Activated naive CD4-positive, alpha-beta T cell (primary cell): ENCODE measurements at places on chromosomes 2 and 18.

DNA sequence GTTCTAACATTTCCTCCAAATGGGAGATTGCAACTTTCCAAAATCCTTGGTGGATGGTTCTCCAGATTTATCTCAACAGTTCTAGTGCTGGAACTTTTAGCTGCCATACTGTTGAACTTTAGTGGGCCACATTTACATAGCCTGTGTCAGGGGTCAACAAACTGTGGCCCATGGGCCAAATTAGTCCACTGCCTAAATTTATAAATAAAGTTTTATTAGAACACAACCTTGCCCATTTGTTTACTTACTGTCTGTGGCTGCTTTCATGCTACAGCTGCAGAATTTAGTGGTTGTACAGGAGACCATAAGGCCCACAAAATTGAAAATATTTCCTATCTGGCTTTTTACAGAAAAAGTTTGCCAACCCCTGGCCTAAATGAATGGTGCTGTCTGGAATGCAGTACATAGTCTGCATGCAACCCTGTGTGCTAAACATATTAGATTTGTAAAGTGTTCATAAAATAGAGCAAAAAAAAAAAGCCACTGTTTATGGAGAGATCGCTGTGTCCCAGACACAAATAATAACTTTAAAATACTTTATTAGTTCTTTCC, 30.3 kb downstream of the MGAT5 start:
- no peak for DNase-seq

GRCh38 chr2:235647264-235647663, 153.4 kb downstream of the AGAP1 start:
- no peak for DNase-seq

DNA sequence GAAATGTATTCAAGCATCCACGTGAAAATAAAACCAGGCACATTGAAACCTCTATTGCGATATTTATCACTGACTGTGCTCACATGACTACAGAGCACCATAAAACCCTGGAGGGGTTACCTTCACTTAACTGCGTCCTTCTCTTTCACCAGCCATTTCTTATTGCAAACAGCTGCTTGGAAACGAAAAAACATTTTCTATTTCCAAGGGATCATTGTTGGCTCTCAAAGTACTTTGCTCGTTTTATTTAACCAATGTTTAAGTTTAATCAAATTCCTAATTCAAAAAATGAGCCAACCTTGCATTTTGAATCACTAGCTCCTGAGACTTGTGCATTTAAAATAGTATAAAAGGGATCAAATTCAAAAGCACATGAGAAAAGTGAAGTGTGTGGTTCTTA, 134.4 kb downstream of the OSR1 start:
- DNase-seq = no peak

DNA sequence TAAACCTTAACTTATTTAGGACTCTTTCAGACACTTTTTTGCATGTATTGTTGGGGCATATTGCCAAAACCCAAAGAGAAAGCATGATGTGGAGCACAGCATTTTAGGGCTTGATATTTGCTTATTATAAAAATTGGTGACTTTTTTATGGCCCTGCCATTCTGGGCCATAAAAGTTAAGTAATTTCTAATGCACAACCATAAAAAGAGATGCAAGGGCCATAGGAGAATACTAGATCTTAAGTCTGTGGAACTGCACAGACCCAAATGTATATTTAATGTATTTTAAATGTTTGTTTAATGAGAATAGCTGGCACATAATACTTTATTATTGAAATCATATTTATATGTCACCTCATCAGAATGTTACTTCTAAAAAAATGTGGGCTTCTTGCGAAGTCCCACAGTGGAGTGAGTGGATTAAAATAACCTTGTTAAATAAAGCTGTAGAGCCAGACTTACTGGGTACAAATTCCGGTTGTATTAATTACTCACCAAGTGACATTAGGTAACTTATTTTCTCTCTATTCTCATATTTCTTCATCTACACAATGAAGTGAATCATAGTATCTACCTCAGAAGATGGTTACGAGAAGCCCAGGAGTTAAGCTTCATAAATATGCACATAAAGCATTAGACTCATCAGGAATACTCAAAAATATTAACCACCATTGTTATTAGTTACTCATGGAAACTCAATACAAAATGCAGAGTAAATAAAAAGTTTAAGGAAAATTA, 52.2 kb downstream of the HNMT start:
- no peak for DNase-seq

- DNase-seq = no peak
Measured at GRCh38 chr2:58740426-58740825, 499.3 kb upstream of the FANCL start.

GRCh38 chr2:47008381-47009252, 93.0 kb upstream of the MCFD2 start:
- DNase-seq = no peak

GRCh38 chr2:175203621-175204496, 22.3 kb upstream of the ATP5MC3 start:
- peak; percentile 19 for DNase-seq

- DNase-seq = no peak
Measured at GRCh38 chr2:39730685-39731302, 48.3 kb downstream of the THUMPD2 start.

DNA sequence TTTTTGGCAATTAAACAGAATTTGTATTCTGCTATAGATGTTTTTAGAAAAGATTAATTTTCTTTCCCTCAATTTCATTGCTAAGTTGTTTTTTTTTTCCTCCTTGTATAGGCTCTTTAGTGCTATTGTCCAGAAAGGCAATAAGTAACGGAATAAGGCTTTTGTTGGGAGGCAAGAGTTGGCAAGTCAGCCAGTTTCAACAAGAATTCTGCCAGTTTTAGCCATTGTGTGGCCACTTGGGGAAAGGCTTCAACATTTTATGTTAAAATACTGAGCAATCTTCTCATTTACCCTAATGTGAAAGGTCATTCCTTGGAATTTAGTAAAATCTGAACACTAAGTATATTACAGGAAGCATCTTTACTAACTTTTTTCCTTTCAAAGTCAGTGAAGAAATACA, 9.6 kb downstream of the CALCRL start:
- no peak for DNase-seq

DNA sequence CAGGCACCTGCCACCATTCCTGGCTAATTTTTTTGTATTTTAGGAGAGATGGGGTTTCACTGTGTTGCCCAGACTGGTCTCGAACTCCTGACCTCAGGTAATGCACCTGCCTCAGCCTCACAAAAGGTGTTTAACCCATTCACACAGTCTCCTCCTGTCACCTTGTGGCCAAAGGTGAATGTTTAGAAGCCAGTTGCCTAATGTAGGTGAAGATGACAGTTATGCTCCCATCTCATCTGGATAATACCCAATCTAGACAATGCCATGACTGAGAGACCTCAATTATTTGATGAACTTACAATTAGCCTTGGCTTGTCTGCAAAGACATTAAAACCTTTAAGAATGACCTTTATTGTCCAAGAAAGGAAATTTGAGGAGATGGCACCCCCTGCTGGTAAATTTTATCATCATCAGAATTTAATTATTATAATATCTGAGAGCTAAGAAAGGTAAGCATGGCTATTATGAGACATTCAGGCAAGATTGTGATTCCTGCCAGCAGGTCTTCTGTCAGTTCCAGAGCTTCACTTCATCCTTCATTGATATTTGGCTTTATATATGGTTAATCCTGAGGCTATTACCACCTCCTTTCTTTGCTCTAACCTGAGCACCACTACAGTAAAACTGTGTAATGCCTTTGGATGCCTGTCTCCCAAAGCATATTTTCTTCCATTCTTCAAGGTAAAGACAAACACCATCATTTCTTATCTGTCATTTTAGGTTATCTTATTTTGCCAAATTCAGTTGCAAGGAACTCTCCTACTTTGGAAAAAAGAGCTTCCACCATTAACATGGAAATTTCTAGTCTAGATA, 117.6 kb downstream of the FAM124B start:
- DNase-seq = no peak

GRCh38 chr2:668000-668398, 9.2 kb downstream of the TMEM18 start:
- no peak for DNase-seq

DNA sequence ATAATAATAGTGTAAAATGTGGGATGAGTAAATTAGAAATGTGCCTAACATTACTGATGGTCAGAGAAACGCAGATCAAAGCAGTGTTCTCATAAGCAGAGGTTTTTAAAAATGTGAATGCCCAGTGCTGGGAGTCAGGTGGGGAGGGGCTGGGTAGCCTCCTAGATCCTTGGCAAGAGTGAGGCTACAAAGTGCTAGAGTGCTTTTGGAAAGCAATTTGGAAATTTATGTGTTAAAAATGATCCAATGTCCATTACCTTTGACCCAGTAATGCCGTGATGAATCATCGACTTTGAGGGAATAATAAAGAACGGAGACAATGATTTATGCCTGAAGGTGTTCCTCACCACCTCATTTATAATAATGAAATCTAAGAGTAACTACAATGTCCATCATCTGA, 44.9 kb upstream of the TWIST2 start:
- DNase-seq = no peak

GRCh38 chr18:49072940-49073339, 122.2 kb upstream of the SMAD7 start:
- DNase-seq = no peak

DNA sequence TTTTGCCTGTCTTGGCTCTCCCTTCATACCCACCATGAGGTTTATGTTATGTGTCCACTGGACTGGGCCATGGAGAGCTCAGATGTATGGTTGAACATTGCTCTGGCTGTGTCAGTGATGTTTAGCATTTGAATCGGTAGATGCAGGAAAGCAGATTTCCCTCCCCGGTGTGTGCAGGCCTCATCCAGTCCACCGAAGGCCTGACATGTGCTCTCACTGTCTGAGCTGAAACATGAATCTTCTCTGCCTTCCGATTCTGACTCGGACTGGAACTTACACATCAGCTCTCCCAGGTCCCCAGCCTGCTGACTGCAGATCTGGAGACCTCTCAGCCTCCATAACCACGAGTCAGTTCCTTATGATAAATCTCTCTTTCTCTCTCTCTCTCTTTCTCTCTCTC, 72.4 kb upstream of the SLC66A3 start:
- no peak for DNase-seq

DNA sequence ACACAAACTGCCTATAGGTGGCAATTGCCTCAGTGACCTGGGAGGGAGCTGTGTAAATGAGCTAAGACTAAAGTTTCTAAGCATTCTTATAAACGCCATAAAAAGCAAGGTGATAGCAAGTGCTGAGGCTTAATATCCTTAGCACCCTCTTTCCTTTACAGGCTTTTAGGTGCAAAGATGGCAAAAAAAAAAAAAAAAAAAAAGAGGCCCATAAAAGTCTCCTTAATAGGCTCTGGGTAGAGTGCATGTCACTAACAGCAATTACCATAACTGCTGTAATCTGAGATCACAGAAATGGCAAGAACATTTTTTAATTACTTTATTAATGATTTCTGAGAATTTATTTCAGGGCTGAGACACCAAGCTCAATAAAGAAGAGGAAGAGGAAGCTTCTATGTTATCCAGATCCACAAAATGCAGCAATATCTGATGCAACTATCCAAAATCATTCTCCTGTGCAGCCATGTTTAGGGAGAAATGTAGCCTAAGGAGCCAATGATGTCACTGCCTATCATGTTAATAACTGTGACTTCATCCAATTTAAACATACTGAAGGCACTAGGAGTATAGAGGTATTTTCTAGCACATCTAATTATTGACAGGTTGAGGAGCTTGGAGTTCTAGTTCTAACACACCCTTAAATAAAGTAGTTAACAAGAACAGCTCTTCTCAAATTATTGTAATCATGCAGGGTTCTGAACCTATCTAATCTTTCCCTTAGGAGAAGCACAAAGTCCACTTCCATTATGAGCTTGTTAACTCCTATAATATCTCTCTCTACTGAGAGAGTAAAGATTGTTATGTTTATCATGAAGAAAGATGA, 804.3 kb upstream of the ACVR2A start:
- no peak for DNase-seq

GRCh38 chr2:138615257-138615656, 113.7 kb downstream of the SPOPL start:
- DNase-seq = no peak

- no peak for DNase-seq
Measured at GRCh38 chr2:241762321-241762932, 14.2 kb upstream of the GAL3ST2 start.

DNA sequence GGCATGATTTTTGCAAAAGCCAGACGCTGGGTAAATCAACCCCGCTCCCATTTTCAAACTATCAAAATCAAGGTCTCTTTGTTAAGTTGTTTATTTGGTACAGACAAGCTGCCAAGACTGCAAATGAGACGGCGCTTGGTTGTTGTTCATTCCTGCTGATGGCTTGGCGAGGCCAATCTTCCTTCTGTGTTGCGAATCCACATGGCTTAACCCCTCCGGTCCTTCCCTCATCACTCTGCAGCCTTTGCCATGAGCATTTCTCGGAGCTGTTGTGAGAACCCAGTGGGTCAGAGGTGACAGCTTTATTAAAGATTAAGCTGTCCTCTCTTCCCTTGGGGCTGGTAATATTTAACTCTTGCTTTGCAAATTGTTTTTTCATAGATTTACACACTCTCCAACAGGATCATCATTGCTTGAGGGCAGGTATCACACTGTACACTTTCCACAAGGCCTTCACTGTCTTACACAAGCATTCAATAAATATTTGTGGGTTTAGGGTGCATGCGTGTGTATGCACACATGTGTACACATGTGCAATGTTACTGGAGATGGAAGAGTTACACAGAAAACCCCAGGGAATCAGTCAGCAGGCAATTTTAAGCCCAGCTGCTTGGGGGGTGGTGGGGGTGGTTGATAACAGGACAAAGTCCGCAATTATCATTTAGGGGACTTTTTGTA, 27.8 kb upstream of the KCNF1 start:
- no peak for DNase-seq

DNA sequence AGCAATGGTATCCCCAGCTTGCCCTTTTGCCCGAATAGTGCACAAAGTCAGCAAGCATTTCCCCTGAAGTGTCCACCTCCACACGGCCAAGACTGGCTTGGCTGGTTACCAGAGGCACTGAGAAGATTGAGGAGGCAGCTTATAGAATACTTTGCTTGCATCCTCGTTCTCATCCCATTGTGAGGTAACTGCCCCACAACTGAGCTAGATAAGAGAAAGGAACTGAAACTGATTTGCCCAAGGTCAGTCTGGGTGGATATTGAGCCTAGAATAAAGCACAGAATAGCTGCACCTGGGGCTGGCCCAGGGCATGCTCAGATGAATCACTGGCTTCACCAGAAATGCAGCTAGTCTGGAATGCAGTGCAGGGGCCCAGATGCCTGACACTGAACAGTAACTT, 32.7 kb upstream of the MAP4K3 start:
- no peak for DNase-seq

GRCh38 chr2:28566521-28567041, 70.7 kb downstream of the PLB1 start:
- peak; percentile 88 for DNase-seq
